ENCODE measurements at places on chromosomes 4 and X.

DNA sequence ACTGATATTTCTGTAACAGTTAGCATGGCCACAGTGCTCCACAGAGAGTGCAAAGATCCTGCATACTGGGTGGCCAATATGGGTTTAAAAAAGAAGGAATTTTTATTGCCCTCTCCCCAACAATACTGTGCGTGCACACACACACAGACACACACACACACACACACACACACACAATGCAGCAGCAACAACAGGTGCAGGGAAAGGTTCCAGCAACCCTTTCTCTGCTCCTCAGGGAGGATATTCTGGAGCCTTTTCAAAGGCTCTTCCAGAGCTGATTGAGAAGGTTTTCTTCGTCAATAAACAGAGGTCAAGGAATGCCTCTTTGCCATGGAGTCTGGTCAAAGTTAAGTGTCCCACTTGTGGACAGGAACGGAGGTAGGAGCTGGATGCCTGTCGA lies 84.8 kb upstream of the ZFP42 start:
- DNase-seq = no peak

DNA sequence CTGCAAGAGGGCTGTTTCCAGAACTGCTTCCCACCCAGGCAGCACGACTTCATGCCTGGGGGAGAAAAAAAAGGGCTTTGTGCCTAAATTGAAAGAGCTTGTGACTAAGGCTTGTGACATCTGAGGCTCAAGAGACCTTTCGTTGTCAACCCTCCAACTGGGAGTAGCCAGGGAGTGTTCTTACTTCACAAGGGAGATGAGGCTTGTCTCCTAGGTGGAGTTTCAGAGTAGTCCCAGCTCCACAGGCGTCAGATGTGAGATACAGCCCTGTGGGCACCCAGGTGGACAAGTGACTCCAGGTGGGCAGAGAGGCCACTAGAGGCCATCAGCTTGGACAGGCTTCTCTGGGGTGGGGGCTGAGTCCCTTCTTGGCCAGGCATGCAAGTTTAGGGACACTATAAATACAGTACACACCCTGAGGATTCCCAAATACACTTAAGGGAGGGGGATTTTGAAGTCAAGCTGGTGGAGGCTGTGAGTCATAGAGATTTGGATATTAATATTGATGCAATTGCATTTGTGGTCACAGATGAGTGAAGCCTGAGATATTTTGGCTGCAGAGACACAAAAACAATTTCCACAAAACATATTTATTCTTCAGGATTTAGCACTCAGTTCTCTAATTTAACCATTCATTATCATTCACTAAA lies 40.1 kb upstream of the SETD7 start:
- no peak for DNase-seq

DNA sequence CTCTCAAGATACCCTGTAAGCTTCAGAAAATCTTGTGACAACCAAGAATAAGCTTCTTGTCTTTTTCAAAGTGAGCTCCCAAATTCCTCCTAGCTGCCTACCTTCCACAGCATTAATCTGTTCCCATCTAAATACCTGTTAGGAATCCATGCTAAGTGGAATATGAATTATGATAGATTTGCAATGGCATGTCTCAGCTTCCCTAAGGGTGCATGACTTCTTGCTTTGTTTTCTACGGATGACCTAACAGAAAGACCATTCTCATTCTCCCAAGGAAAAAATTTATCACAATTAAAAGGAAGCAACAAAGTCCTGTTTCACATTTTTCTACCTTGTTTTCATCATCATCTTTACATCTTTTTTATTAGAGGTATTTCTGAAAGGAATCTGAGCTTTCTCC lies 532.7 kb downstream of the GRXCR1 start:
- no peak for DNase-seq

GRCh38 chr4:123345137-123345934 lies 51.3 kb upstream of the SPRY1 start:
- no peak for DNase-seq

DNA sequence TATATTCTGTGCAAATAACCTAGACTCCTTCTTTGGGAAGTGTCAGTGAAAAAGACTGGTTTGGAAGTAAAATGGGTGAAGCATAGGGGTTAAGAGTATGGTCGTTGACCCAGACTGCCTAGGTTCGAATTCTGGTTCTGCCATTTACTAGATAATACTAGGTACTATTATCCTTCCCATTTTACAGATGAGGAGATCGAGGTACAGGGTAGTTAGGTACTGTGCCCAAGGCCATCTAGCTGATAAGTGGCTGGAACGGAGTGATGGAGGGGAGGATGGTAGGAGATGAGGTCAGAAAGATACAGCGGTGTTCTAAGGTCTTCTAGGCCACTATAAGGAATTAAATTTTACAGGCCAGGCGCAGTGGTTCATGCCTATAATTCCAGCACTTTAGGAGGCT lies 11.1 kb downstream of the GLOD5 start:
- no peak for DNase-seq

- no peak for DNase-seq
Observed at GRCh38 chr4:152112887-152113286, 352.1 kb upstream of the GATB start.

GRCh38 chr4:107896158-107896645 lies 35.1 kb upstream of the CYP2U1 start:
- DNase-seq = no peak

- no peak for DNase-seq
Observed at GRCh38 chr4:62408454-62408853, 1208.3 kb downstream of the ADGRL3 start.

DNA sequence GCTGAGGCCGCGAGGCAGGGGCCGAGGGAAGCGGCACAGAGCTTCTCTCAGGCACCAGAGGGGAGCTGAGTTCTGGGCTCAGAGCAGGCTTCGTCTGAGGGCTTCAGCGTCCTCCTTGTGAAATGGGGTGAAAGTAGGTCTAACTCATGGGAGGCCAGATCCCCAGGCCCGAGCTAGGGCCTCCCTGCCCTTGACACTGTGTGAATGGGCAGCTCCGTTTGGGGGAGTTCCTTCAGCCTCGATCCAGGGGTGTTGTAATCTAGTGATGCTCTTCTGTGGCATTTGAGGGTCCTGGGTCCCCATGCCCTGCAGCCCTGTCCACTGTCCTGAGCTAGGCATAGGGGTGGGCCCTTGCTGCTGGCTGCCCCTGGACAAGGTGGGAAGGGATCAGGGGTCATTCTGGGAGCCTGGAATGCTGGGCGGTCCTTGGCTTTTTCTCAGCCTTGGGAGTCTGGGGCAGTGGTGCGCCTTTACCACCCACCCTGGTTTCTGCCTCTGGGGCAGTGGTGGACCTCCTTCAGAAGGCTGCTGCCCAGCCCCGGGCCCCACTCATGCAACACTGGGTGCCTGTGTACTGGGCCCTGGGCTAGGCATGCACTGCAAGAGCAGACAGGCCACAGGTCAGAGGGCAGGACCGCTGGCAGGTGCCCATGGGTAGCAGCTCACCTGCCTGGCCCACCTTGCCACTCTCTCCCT lies 4.1 kb downstream of the SH3BP2 start:
- no peak for DNase-seq

DNA sequence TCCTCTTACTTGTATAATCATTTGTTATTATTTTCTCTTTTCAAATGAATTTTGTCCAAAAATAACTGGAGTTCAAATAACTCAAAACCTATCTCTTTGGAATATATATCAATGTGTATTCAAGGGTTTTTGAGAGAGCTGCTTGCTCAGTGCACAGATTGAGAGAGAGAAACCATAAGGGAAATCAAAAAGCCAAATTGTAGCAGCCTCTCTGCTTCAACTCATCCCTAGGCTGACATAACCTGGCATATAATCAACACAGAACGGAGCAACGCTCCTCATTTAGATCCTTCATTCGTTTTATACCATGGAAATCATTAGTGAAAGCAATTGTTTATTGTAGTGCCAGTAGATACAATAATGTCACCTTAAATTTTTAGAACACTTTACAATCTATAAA lies 1.8 kb upstream of the GPM6A start:
- no peak for DNase-seq

DNA sequence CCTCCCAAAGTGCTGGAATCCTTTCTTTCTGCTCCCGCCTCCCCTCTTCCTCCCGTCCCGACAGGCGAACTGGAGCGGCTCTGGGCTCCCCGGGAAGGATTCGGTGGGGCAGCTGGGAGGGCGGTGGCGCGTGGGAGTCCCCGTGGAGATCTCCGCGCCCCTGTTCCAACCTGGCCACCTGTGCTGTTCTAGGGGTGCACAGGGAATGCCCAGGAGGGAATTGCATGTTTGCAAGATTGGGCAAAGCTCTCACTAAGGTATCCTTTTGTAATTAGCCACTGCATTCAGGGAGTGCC lies 11.2 kb upstream of the ELF4 start:
- no peak for DNase-seq

DNA sequence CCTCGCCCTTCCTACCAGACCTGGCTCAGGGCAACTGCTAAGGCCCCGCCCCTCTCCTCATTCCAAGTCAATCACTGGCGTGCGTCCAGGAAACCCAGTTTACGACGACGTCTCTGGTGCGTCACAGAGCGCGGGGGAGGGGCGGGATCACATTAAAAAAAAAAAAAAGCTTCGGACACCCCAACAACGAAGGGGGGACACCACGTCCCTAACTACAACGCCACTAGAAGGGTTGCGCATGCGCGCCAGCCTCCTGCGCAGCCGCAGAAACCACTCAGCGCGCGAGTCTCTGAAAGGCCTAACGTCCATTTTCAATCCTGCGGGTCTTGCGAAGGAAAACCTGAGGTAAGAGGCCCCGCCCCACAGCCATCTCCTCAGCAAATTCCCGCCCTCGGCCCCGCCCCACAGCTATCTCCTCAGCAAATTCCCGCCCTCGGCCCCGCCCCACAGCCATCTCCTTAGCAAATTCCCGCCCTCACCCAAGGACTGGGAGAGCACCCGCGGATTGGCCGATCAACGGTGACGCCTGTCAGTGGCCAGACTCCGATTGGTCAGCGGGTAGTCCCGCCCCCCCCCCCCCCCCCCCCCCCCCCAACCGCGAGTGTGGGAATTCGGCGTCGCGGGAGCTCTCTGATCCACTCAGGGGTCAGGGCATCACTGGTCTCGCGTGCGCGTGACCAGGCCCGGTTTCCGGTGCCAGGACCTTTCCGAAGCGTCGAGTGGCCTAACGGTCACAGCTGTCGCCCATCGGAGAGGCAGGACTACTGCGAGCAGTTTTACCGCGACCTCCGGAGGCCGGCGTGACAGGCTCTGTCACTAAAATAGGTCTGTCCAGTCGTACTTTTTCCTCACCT lies at the start of gene SCML1:
Gene SCML1, plus strand, starts transcription at position 638 of the 854 bp plus-strand sequence. CDS start 6,694 bp downstream, outside the sequence.
- peak; percentile 37 for DNase-seq

- DNase-seq = no peak
Observed at GRCh38 chr4:110663738-110664444, 41.0 kb upstream of the PITX2 start.

GRCh38 chrX:51494409-51494808 lies 2.0 kb downstream of the NUDT11 start:
- no peak for DNase-seq

- DNase-seq = no peak
Observed at GRCh38 chr4:99157478-99157935, 13.4 kb upstream of the ADH4 start.

DNA sequence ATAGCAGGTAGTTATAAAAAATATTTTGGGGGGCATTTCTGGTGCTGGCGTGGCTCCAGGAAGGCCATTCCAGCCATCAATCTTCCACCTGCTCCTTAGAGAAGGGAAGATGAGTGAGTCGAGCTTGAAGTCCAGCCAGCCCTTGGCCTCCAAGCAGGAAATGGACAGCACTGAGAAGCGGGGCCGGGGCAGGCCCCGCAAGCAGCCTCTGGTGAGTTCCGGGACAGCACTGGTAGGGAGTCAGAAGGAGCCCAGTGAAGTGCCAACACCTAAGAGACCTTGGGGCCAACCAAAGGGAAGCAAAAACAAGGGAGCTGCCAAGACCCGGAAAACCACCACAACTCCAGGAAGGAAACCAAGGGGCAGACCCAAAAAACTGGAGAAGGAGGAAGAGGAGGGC lies 29.2 kb upstream of the COX18 start:
- no peak for DNase-seq

DNA sequence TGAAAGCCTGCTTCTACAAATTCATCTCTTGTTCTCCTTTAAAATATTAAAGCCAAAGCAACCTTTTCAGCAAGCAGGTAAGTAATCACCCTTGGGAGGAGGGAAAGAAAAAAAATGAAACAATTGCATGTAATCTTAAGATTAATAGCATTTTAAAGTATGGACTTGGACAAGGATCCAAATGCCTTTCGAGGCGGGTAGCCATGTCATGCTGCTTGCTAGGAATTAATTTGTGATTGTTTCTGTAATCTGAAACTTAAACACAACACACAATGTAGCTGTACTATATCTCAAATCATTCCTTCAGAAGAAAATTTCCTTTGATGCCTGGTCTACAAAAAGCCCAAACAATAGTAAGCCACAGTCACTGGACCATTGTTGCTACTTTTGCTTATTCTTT lies 112.4 kb upstream of the CBR4 start:
- no peak for DNase-seq

- DNase-seq = no peak
Observed at GRCh38 chrX:46710425-46710824, 48.5 kb downstream of the SLC9A7 start.

DNA sequence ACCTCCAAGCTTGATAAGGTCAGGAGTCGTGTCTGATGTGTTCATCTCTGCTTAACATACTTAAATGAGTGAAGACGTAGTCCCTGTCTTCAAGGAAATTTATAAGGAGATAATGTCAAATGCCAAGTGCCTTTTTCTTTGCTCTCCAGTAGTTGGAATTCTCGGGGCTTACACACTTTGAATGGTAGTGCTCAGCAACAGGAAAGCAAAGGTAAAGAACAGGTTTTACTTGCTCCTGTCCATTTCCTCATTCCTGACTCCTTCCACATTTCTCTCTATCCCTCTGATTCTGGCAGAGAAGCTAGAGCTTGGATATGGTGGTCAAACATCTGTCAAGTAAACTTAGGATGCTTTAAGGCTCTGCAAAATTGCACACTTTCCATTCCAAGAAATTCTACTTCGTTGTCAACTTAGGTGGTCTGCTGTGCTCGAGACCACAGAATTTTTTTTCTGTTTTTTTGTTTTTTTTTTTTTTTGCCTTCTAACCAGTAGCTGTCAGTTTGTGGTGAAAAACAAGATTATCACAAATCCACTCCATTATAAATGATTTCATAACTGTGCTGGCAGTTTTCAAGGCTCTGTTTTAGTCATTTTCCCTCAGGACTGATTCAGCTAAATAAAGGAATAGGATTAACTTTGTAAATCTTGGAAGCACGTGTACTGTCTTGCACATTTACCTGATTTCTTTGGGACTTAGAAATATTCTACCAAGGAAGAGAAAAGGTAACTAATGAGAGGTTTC lies 180.8 kb upstream of the ANXA3 start:
- DNase-seq = no peak

DNA sequence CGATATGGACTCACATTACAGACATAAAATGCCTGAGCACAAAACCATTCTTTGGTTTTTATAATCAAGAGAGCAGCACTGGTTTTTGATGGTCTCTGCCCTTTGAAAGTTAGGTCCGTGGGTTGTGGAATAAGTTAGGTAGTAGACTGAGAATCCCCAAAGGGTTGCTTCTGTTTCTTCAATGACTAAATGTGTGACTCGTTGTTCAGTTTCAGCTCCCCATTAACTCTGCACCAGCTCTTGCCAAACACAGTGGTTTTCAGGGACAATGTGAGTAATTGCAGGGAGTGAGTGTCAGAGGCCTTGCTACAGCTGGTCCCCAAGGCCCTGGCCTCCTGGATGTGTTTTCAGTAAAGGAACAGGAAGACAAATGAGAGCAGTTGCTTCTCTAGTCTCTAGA lies 24.8 kb downstream of the SMIM20 start:
- DNase-seq = no peak
